Stimulated activated CD4-positive, alpha-beta T cell treated with anti-CD3 and anti-CD28 coated beads, Interleukin-12 subunit alpha, Interleukin-12 subunit beta, amount 100 ng/mL, for 48 hours (primary cell): ENCODE measurements at places on chromosomes 4 and X.

DNA sequence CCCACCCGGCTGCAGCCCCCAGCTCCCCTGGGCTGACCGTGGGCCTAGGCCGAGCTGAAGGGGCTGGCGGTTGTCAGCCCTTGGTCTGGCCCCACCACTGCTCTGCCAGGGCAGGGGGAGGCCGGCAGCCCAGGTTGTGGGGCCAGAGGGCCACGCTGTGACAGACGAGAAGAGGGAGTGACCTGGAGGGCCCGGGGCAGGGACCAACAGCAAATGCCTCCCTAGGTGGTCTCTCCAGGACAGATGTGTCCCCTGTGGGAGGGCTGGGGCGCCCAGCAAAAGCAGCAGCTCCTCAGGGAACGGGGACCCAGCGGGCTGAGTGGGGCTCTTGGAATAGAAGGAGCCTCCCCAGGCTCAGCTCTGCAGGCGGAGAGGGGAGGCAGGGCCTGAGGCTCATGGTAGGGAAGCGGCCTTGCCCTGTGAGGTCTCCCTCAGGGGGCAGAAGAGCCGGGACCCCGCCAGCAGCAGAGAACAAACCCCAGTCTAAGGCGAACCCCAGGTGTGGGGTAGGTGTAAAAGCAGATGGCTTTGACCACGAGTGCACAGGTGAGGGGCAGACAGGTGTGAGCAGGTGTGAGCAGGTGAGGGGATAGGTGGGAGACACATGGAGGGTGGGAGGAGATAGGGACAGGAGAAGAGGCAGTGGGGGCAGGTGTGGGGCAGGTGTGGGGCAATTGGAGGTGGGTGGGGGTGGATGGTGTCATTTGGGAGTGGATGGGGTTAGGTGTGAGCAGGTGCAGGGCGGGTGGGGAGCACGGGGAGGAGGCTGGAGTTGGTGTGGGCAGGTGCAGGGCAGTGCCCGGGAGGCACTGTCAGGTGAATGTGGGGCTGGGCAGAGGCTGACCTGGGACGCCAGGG is 34.1 kb upstream of the SPON2 start:
- DNase-seq, result no peak

GRCh38 chr4:145644699-145645098 is 25.5 kb downstream of the MMAA start:
- DNase-seq, result no peak

DNA sequence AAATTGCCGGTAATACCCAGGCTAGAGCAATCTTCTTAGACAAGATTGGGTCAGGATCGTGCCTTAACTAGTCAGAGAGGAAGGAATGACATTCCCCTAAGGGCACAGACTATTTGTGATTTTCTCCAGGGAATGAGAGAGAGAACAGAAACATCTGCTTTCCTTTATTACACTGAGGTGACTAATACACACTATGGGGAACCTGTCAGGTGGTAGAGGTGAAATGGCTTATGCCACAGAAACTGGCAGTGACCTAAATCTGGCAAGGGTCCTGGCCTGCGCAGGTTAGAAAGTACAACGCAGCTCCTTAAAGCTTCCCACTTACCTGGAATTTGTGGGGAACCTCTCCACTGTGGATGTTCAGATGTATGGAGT is 16.6 kb upstream of the HPGD start:
- no peak for DNase-seq

DNA sequence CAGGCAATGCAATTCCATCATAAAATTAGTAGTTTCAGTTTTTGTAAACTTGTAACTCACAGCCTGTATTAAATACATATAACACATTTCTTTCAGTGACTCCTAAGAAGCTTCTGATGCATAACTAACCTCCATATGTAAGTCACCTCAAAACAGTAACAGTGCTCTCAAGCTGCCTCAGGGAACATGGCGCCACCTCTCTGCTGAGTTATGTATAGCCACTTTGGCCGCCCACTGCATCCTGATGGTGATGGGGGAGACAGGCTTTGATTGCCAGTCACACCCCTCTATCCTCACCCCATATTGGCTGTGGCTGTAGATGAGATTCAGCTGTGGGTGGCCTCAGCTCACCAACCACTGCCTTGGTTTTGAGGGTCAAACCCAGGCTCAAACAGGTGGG is 54.3 kb downstream of the LRBA start:
- peak; percentile 51 for DNase-seq

GRCh38 chr4:71732706-71733105 is 51.2 kb downstream of the GC start:
- DNase-seq, result no peak

- DNase-seq, result no peak
These were observed 61.4 kb upstream of the PGK1 start for GRCh38 chrX:78042601-78043000.

DNA sequence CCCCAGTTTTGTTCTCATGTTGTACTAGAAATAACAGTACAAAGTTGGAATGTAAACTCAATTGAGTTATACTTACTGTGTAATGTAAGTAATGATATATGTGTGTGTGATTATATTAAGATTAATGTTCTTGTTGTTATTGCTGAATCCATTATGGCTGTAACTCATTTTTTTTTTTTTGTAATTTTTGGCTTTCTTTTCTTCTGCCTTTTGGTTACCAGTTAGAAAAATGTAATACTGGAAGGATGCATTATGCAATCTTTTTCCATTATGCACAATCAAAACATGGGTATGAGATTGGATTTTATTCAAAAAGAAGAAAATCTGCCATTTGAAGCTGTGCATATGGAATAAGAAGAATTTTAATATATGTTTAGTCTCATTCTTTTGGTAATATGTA is 34.0 kb downstream of the BANK1 start:
- DNase-seq, result no peak

DNA sequence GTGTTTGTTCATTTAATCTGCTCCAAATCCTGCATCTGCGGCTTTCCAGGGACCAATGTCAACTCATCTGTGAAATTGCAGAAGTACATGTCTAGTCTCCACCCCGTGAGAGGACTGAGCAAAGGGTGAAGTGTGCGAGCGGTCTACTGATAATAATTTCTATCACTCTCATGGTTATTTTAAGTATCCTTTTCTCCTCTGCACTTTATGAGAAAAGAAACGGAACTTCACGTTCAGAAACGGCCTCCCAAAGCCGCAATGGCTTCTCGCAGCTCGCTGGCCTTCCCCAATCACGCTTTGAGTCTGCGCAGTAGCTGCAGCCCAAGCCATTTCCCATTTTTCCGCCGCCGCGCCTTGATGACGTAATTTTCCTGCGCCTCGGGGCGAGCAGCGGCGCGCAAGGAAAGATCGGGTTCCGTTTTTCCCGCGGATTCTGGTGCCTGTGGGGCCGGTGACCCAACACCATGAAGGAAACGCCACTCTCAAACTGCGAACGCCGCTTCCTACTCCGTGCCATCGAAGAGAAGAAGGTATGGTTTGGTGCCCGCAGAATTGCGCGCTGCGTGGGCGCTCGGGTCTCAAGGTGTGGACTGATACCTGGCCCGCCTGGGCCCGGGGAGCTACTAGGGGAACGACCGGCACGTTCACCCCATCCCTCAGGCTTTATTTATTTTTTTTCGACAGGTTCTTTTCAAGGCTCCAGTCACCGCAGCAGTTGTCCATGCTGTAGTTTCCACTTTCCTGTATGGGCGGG is at the start of gene EXOSC9:
Gene EXOSC9 (plus strand): TSS at position 363 of the 754 bp plus-strand sequence. CDS start 102 bp downstream, at position 465.
- DNase-seq, result peak; percentile 97

GRCh38 chrX:113529426-113530013 is 688.9 kb upstream of the AMOT start:
- DNase-seq, result no peak

DNA sequence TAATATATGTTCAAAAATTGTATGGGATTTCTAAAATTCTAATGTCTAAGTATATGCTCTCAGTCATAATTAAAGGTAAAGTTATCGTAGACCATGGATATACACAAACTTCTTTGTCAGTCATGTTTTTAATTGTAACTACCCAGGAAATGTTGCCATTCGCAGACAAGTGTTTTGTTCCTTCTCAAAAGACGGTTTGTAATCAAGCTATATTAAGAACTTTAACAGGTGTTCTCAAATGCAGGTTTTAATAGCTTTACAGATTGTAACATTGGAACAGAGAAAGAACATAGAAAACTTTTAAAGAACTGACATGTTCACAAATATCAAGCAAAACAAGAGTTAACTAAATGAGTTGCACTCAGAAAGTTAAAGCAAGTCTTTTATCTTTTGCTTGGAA is 58.9 kb downstream of the KDM5C start:
- DNase-seq, result no peak

DNA sequence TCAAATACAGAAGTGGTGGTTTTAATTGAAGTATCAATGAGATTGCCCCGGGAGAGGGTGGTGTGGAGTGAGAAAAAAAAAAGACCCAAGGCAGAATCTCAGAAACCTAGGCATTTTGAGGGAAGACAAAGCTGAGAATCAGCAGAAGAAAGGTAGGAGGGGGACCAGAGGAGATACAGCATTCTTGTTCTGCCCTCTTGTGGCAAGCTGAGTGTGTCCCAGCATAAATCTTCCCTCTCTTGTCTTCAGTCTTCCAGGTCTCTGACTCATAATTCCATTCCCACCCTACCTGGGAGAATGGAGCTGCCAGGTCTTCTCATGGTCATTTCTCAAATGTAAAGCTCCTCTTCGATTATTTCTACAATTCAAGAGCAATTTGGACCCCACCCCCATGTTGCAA is 32.7 kb upstream of the MAGED1 start:
- no peak for DNase-seq

DNA sequence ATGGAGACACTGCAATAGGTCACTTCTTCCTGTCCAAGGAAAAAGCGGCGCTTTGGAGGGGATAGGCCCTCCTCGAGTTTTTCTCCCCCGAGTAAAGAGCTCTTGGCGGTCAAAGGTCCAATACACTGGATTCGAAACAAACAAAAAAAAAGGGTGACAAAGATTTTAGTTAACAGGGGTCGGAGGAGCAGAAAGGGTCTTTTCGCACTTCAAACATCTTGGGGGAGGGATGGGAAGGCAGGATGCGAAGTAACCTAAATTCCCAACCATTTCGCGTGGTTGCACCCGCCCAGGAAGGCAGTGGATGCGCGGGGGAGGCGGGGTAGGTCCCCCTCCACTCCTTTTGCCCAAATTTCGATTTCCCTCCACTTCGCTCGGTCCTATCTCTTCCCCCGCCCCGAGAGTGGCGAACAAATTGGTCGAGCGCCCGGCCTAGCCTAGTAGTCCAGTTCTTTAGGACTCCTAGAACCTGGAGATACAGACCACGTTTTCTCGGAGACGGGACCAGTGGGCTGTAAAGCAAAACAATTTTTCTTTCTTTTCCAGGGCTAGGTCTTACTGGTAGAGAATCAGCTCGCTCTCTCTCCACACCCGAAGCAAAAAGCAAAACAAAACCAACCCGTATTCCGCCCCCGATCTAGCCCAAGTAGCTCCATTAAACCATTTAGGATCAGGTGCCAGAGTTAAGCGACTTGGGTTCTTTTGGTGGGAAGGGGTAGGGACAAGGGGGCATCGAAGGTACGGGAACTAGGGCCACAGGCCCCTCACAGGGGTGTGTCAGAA is 2.0 kb upstream of the STAG2 start:
- DNase-seq, result no peak

GRCh38 chrX:101931488-101932248 is at the start of gene ZMAT1:
Gene ZMAT1, minus strand, starts transcription at chrX:101932027. Its CDS starts 19 bp downstream, at chrX:101932008.
- DNase-seq, result peak; percentile 87

GRCh38 chrX:141467442-141467841 is 117.1 kb downstream of the SPANXA1 start:
- DNase-seq, result no peak

DNA sequence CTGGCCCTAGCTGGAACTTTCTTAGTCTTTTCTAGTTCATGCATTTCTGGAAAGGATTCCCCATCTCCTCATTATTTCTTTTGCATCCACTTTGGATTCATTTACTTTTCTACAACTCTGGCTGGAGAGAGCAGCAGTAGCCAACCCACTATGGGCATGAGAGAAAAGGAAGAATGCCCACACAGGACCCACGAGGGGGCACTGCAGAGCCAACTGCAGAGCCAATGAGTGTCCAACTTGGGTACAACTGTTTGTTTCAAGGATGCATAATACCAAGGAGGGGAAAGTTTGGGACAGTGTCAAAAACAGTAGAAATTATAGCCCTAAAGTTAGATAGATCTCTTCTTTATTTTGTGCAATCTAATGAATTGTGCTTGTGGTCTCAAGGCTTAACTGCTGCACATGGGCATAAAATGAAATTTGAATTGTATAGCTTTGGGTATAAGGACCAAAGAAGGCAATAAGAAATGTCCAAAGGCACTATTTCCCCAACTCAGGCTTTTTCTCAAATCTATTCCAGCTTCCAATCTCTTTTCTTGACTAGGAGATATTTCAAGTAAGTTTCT is 230.6 kb downstream of the NSUN7 start:
- DNase-seq, result no peak

- DNase-seq, result no peak
These were observed 143.4 kb downstream of the PTCHD1 start for GRCh38 chrX:23478056-23478455.

DNA sequence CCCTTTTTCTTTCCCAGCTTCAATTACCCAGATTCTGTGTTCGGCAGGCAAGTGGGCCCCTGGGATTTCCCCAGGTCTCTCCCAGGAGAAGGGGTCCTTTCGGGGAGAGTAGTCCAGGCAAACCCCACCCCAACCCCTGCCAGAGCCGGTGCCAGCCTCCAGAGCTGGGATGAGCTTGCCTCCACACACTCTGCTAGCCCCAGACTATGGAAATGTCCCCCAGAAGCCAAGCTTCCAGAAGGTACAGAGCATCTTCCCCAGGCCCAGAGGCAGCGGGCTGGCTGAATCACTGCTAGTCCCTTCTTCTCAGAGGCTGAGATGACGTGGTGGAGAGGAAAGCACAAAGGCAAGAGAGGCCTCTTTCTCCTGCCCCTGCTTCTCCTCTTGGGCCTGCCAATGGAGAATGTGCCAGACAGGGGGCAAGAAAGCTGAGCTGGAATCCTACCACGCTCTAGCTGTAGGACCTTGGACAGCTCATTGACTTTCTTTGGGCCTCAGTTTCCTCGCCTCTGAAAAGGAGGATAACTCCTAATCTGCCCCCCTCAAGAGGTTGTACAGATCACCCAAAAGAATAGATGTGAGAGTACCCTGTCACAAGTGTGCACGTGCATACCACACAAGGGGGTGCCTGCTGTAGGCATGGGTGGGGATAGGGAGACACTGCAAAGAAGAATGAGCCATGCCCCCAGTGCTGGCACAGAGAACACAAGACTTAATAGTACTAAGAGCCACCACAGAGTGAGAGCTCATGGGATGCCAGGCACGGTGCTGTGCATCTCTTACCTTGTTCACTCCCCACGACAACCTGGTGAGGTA is 2.1 kb downstream of the SASH3 start:
- DNase-seq, result no peak

GRCh38 chrX:23493941-23494374 is 159.3 kb downstream of the PTCHD1 start:
- no peak for DNase-seq

GRCh38 chr4:148076964-148077363 is 345.1 kb downstream of the ARHGAP10 start:
- no peak for DNase-seq

- no peak for DNase-seq
These were observed 31.6 kb downstream of the TKTL1 start for GRCh38 chrX:154327038-154327820.

GRCh38 chrX:10536744-10537143 is 83.6 kb downstream of the MID1 start:
- DNase-seq, result no peak

- DNase-seq, result no peak
These were observed 389.7 kb upstream of the NR3C2 start for GRCh38 chr4:148831945-148832344.
